Brain (organoid and tissue), 16 donors: ENCODE measurements at places on chromosomes 1 and 21. TPM values are rescaled to one million over a fixed set of nuclear protein-coding genes. Genes with fewer than 3 reads are reported as not detected.

DNA sequence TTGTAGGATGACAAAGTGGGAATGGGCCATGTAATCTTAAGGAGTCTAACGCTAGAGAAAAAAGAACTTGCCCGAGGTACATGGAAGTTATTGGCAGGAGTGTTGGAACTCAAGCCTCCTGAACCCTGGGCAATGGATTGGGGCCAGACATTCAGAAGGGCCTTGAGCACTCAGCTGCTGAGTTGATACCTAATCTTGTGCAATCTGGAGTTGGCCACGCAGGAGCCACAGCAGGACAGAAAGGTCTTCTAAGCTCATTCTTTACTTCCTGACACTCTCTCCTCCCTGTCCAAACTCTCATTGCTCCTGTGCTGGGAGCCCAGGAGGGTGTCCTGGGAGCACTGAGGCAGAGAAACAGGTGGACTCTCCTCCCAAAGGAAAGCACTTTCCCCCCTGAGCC is 25.1 kb upstream of the CSF1 start:
- DNase-seq = no peak

GRCh38 chr1:181296180-181296579 is 187.1 kb upstream of the CACNA1E start:
- DNase-seq = no peak

- DNase-seq = no peak
These were observed 33.1 kb downstream of the MAN1C1 start for GRCh38 chr1:25649505-25650288.

Gene TTC22
- polyA plus RNA-seq = 1.4 TPM

Gene FCGR2B
- polyA plus RNA-seq = 1.7 TPM

- no peak for DNase-seq
These were observed 5.7 kb downstream of the GPR88 start for GRCh38 chr1:100543640-100544039.

GRCh38 chr21:35711661-35712060 is 348.7 kb downstream of the SETD4 start:
- DNase-seq = no peak

- DNase-seq = no peak
These were observed 56.9 kb downstream of the KLHDC7A start for GRCh38 chr1:18537386-18538306.

- DNase-seq = peak; percentile 43
These were observed 23.6 kb downstream of the MT1HL1 start for GRCh38 chr1:236980673-236981072.

DNA sequence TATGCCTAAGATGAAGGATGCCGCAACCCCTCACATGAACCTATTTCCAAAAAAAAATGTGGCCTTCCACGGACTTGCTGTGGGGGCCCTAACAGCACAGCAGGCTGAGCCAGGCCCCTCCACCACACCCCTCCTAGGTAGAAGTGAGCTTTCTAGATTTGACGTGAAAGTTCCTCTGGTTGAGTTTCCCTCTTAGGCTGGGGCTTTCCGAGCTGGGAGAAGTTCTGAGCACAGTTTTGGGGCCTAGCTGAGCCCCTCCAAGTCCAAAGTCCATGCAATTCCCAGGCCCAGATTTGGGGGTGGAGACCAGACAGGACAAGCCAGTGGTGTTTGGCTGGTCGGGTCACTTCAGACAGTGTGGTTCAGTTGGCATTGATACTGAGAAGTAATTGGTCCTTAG is 13.8 kb upstream of the PHLDA3 start:
- no peak for DNase-seq

Gene USF1
- polyA plus RNA-seq = 34.8 TPM

Gene LRRC3
- 9.3 TPM for polyA plus RNA-seq

GRCh38 chr1:247914941-247915662 is 5.0 kb upstream of the OR2T8 start:
- DNase-seq = no peak

Gene IGSF3
- 25.4 TPM for polyA plus RNA-seq

- DNase-seq = peak; percentile 73
These were observed 19.3 kb downstream of the F3 start for GRCh38 chr1:94522304-94522703.

Gene PADI4
- polyA plus RNA-seq = not detected

DNA sequence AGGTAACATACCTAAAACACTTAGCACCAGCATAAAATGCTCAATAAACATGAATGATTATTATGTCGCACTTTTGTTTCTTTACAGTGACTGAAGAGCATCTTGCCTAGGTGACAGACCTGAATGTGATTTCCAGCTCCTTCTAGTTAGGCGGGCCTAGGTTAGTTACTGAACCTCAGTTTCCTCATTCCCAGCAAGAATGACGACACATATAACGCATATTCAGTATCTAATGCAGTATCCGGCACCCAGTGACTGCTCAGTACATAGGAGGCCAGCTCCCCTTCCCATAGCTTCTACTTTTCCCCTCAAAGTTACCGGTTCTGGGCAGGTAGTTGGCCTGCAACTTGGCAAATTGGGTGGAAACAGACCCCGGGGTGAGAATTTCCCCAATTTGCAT is 763 bp downstream of the AUNIP start:
- DNase-seq = no peak

GRCh38 chr21:46153247-46154154 is 1.9 kb downstream of the FTCD start:
- DNase-seq = no peak

DNA sequence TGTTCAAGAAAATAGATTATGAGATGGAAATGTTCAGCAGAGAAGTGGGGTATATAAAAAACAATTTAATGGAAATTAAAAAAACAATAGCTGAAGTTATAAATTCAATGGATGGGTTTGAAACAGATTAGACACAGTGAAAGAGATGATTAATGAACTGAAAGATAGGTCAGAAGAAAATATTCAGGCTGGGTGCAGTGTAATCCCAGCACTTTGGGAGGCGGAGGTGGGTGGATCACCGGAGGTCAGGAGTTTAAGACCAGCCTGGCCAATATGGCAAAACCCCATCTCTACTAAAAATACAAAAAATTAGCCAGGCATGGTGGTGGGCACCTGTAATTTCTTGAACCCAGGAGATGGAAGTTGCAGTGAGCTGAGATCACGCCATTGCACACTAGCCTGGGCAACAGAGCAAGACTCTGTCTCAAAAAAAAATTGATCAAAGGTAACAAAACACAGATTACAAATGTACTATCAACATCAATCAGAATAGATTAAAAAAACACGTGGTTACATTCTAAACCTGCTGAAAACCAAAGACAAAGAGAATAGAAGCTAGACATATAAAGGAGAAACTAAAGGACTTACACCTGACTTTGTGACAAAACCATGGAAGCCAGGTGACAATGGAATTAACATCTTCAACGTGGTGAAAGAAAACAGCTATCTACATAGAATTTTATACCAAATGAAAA is 4.8 kb upstream of the SUMO3 start:
- no peak for DNase-seq

Gene DIRAS3
- 2.1 TPM for polyA plus RNA-seq

DNA sequence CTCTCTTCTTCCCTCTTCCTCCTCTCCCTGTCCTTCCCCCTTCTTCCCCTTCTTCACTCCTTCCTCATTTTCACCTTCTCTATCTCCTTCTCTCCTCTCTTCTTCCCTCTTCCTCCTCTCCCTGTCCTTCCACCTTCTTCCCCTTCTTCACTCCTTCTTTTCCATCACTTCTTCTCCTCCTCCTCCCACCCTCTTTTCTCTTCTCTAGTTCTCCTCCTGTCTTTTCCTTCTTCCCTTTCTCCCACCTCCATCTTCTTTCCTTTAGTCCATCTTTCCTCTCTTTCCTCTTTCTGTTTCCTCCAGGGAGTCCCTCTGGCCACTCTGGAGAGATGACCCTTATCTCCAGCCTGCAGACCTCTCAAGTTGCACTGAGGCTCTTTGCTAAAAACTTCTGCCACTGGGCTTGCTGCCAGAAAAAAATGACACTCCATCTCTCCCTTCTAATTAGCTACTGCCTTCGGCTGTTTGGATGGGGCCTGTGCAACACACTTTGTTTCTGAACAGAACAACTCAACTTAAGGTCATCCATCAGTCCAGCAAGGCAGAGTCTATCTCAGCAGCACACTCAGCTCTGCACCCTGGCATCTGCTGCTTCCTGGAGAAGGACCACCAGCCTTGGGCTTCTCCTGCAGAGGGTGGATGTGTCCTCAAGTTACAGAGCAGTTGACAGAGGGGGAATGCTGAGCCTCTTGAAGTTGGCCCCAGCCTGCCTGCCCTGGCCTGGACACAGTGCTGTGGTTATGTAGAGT is 538.8 kb downstream of the MATN1 start:
- DNase-seq = no peak

GRCh38 chr21:34881421-34881820 is 167.7 kb downstream of the RUNX1 start:
- DNase-seq = no peak
